Fibroblast of gingiva (primary cell): ENCODE measurements at places on chromosomes 11 and 22.

DNA sequence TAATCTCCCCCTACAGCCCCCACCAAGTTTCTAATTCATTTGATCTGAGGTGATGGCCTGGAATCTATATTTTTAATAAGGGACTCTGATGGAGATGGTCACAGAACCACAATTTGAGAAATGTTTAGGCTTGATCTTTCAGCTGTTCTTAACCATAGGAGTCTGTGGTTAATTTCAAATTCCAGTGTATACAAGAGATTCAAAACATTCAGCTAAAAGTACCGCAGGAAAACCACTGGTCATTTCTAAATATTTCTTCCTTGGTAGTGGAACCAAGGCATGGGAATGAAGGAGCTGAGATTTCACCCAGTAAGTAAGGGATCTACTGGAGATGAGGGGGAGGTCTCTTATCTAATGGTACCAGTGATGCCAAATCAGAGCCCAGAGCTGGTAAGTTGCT lies 18.3 kb upstream of the GALNT18 start:
- DNase-seq: no peak

DNA sequence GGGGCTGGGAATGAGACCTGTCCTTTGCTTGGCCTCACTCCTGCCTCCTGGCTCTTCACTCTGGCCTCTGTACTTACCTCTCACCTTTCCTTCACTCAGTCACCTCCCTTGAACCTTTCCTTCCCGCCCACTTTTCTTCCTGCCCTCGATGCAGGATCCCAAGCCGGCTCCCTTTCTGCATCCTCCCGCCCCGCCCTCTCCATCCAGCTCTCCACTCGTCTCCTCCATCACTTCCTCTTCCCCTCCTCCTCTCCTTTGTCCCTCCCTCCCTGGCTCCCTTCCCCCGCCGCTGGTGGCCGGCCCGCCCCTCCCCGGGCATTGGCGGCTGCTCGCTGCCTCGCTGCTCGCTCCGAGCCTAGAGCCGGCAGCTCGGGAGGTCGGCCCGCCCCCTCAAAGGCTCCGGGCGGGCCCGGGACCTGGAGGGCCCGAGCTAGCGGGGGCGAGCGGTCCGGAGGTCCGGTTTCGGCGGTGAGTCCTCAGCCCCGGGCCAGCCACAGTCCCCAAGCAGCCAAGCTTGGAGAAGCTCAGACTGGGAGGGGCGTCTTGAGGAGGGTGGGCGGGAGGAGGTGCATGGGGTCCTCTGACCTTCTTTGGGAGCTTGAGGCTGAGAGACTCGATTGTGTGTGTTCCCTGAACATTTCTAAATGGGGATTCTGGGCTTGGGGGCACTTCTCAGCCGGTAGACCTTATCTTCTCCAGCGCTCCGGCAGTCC lies 13.8 kb downstream of the PHLDB1 start:
- peak; percentile 80 for DNase-seq

- DNase-seq: no peak
Measured at GRCh38 chr22:49372111-49372529, 455.6 kb downstream of the BRD1 start.

DNA sequence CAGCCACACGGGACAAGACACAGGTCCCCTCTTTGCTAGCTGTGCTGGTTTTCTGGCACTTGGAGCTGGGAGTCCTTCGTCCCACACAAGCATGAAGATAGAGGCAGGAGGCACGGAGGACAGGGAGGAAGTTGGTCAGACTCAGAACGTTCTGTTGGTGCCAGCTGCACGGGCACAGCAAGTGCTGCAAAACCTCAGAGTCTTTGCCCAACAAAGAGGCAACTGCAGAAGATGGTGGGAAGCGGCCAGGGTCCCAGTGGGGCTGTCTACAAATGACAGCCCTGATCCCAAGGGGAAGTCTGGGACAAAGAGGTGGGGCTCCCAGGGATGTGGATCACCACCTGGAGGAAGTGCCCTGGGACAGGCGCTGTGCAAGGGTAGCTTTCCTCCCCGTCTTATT lies 9.4 kb upstream of the OSM start:
- no peak for DNase-seq

GRCh38 chr11:57345555-57346211 lies 7.5 kb downstream of the P2RX3 start:
- DNase-seq: peak; percentile 38

DNA sequence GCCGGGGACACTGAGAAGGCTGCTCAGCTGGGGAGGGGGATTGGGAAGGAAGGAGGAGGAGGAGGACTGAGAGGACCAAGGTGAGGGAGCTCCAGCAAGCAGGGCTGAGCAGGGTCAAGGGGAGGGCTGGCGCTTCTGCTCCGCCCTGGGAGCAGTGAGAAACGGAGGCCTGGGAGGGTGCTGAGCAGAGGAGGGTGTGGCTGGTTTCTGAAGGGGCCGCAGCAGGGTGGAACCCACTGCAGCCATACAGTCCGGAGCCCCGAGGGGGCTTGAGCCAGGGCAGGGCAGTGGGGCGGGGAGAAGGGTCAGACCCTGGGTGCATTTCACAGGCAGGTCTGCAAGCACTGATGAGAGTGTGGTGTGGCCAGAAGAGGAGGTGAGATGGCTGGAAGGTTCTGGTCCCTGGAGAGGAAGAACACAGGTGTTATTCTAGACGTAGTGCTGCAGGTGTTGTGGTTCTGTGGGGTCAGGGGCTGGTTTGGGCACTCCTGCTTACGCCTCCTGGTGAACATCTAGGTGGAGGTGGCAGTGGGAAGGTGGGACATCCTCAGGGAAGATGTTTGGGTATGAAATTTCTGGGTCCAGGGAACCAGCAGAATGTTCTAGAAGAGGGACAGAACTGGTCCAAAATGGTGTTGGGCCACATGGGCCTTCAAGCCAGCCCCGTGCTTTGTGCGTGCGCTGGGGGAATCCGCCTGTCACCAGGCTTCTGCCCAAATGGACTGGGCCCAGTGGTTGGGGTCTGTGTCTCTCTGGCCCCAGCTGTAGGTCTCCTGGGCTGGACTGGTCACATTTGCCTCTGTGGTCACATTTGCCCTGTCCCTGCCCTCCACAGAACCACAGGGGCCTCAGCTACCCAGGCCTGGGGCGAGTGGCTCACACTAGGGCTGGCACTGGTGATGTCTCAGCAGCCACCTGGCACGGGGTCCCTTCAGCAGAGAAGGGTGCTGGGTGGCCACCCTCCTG lies 714.7 kb downstream of the BRD1 start:
- DNase-seq: no peak

DNA sequence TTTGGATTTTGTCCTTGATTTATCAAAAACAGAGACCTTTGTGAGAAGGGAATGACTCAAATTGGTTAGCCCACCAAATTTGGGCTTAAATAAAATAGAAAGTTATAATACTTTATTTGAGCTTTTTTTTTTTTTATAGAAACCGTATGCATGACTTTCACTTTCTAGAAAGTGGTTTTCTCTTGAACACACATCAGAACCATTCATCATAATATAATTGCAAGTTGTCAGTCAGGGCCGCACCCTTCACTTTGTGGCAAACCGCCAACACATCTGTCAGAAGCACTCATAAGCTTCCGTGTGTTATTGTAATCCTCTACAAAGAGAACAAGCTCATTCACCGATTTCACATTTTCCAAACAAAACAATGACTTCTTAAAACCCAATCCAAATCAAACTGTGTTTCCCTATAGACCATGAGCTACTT lies 76.1 kb downstream of the SOX6 start:
- no peak for DNase-seq

DNA sequence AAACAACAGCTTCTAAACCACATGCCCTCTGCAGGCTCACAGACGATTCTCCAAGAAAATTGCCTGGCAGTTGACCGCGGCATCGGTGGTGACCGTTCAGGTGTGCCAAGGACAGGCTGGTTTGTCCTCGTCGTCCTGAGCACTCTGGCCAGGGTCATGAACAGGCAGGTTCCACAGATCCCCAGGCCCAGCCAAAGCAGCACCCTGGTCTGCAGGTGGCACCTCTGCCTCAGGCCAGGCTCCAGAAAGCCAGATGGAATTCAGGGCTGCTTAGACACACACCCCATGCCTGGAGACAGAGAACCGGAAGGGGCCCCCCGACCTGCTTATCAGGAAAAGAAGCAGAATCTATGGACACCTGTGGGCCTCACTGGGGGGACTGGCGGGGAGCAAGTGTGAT lies 338.7 kb downstream of the BRD1 start:
- no peak for DNase-seq

DNA sequence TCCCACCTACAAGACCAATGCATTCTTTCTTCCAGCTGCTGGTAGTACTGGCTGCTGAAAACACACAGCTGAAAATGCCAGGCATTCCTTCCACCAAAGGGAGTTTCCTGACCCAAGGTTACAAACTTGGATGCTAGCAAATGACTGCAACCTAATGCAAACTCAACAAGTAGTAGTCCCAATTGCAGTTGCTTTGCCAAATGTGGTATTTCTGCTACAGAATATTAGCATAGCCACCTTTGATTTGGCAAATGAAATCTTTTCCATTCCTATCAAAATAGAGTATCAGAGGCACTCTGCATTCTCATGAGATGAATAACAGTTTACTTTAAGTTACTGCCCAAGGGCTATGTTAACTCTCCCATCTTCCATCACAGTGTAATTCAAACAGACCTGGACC lies 172.0 kb upstream of the ARHGAP42 start:
- DNase-seq: no peak

DNA sequence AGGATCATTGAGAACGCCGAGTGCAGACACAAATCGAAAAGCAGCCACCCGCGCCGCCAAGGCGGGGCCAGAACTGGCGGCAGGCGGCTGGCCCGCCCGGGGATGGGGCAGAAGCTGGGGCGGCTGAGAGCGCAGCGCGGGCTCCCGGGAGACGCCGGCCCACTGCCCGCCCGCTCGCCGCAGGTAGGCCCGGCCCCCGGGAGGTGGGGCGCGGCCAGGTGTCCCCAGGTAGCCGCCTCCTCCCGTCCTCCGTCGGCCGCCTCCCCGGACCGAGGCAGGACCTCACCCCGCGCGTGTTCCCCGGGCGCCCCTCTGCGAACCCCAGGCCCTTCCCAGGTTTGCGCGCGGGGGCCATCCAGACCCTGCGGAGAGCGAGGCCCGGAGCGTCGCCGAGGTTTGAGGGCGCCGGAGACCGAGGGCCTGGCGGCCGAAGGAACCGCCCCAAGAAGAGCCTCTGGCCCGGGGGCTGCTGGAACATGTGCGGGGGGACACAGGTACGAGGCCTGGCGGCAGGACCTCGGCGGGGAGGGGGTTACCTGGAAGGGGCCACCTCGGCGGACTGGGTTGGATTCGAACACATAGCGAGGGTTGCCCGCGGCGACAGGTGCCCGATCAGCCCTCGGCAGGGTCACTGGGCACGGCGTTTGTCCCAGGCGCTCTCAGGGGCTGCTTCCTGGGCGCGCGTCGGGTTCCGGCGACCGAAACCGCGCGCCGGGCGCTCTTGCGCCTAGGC lies at the start of gene PRRG4:
PRRG4 (plus strand) TSS at position 248 of the 733 bp plus-strand sequence. CDS start 603 bp downstream, outside the sequence.
- peak; percentile 4 for DNase-seq

DNA sequence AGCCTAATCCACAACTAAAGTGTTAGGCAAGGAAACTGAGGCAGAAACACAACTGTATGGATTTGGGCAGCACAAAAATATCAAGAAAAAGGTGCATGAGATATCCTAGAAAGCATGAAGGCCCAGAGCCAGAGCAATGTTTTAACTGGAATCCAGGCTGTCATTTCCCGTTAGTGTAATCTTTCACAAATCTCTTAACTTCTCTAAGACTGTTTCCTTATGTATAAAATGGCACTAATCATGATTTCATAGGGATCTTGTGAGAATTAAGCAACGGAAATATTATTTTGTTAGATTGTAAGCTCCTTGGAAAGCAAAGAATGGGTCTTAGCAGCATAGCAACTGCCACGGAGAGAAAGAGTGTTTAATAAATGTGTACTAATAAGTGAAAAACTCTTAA lies 14.7 kb upstream of the SYTL2 start:
- DNase-seq: no peak

DNA sequence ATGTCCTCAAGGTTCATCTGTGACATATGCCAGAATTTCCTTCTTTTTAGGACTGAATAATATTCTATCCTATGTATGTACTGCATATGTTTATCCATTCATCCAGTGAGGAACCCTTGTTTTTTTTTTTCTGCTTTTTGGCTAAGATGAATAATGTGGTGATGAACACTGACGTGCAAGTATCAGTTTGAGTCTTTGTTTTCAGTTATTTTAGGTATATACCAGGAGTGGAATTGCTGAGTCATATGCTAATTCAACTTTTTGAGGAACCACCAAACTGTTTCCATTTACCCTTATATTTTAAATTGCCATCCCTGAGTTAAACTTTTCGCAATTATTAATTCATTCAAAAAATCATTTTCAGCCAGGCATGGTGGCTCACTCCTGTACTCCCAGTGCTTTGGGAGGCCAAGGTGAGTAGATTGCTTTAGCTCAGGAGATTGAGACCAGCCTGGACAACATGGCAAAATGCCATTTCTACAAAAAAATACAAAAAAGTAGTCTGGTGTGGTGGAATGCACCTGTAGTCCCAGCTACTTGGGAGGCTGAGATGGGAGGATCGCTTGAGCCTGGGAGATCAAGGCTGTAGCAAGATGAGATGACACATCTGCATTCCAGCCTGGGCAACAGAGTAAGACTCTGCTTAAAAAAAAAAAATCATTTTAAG lies 64.2 kb downstream of the MICAL2 start:
- peak; percentile 77 for DNase-seq

GRCh38 chr11:9528573-9529333 lies 44.7 kb upstream of the WEE1 start:
- DNase-seq: no peak

GRCh38 chr11:1152316-1153104 lies 5.2 kb upstream of the MUC5AC start:
- no peak for DNase-seq

DNA sequence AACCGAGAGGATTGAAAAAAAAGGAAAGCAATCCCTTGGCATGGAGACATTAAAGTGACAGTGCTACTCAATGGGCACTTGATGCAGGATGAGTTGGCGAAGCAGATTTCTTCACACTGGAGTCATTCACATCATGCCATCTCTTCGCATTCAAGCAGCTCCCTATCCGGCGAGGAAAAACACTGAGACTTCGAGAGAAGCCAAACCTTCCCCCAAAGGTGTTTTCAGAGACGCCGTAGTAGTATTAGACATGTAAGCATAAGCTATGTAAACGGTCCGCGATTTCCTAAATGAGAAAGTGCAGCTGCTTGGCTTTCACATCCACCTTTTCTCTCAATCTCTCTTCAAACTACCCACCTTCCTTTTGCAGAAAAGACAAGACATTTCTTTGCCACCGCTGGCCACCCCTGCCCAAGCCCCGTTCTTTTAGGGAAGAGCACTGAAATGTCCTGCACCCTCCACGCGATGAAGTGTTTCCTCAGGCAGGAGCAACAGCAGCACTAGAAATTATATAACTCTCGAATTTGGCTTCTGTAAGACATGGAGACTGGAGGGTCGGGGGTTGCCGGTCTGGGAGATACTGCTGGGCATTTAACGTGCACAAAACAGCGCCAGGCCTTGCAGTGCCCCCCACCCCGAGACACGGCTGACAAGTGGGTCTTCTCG lies at the start of gene DLG2:
DLG2 (minus strand) TSS at position 13 of the 666 bp plus-strand sequence.
- DNase-seq: peak; percentile 63
